IgD-negative memory B cell (primary cell): ENCODE measurements at places on chromosomes 2 and 18. TPM values are rescaled to one million over a fixed set of nuclear protein-coding genes. Genes with fewer than 3 reads are reported as not detected.

KIAA2012 gene
- not detected for polyA plus RNA-seq

RNF25 gene
- polyA plus RNA-seq = 23.4 TPM

TOGARAM2 gene
- 0.28 TPM for polyA plus RNA-seq

VWC2L gene
- not detected for polyA plus RNA-seq

EMILIN1 gene
- 0.61 TPM for polyA plus RNA-seq

SPHKAP gene
- not detected for polyA plus RNA-seq

EVX2 gene
- not detected for polyA plus RNA-seq
